Left kidney (tissue), 8 donors: ENCODE measurements at places on chromosomes 7 and 10.

DNA sequence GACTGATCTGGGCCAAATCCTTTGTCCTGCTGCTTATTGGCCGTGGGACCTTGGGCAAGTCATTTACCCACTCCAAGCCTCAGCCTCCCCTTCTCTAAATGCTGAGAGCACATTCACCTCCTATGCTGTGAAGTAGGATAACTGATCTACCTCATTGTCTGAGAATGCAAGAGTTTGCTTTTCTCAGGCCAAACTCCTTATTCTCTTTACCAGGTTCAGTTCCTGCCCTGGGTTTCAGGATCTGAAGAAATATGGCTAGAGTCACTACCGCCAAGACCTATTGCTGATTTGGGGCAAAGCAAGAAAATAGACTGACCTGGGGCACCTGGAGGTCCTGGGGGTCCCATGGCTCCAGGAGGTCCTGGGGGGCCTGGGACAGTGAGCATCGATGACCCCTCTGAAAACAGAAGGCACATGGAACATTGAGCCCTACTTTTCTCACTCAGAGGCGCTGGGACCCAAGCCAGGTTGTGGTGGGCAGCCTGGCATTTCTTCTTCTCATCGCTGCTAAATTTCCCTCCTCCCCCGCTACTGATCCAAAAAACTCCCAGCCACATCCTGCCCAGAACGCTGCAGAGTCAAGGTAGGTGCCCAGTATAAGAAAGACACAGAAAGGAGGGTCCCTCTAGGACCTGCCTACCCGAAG lies 42.4 kb downstream of the COL17A1 start:
- no peak for DNase-seq

GRCh38 chr10:614790-615582 lies 74.5 kb downstream of the DIP2C start:
- DNase-seq: no peak

- DNase-seq: no peak
Measured at GRCh38 chr7:74014931-74015330, 13.0 kb upstream of the ELN start.

GRCh38 chr10:76175533-76176165 lies 744.2 kb downstream of the LRMDA start:
- DNase-seq: no peak

DNA sequence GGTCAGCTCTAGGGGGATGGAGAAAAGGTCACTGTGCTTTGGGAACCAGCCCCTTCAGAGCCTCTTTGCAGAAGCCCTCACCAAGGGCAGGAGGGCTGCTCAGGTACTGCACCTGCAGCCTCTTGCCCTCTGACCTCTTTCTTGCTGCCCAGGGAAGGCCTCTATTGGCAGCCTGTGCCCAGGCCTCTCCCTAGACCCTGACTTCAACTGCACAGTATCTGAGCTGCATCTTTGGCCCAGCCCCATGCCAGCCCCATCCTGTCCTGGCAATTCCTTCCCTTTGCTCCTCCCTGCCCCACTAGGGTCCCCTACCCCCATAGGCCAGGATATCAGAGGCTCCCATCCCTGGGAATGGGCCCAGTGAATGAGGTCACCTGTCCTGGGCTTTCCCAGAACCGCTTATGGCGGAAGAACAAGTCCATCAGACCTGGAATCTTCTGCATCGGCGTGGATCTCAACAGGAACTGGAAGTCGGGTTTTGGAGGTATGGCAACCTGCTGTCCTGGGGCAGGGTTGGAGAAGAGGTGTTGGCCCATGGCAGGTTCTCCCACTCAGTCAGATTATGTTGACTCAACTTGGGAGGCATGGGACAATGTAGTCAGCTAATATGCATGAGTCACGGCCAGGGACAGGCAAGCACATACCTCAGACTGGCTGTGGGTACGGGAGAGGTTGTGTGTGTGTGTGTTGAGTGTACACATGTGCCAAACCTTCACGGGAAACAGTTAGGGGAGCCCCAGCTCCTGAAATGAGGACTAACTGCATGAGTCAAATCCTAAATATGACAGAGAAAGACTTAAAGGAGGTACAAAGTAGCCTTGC lies 17.1 kb upstream of the CPA1 start:
- no peak for DNase-seq

DNA sequence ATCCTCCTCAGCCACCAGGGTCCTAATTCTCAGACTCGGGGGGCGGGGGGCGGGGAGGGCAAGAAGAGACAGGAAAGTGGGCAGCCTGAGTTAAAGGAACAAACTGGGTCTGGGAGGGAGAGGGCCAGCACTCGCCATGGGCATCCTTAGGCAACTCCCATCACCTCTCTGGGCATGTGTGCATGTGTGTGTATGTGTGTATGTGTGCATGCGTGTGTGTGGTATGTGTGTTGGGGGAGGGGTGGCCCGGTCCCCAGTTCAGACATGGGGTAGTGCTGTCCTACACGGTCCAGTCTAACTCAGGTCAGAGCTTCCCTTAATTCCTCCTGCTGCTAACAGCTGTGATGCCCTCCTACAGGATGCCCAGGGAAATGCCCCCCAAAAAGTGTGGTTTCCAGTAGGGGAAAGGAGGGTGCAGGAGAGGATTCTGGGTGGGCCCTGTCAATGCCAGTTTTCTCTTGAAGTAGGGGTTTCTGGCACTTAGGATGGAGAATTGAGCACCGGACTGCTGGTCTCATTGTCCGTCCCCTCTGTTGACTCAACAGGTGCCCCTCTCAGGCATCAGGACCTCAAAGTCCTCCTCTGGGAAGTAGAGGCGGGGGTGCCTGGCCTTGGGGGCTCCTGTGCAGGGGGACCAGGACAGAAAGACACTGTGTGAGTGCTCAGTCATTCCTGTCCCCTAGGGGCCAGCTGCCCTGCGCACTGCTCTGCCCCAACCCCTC lies 15.1 kb upstream of the ZMIZ1 start:
- no peak for DNase-seq
